ENCODE measurements at places on chromosomes 4 and X.

GRCh38 chr4:180636696-180637404 is 1606.4 kb upstream of the TENM3 start:
- H3K36me3 ChIP-seq = no peaks in the 10 kb centered on the region
- H3K4me3 ChIP-seq = no peak overlapping the region
- H3K4me1 ChIP-seq = no peaks in the 10 kb centered on the region
- no peaks in the 10 kb centered on the region for H3K27me3 ChIP-seq
- DNase-seq = no peak
- H3K27ac ChIP-seq = no peak overlapping the region

DNA sequence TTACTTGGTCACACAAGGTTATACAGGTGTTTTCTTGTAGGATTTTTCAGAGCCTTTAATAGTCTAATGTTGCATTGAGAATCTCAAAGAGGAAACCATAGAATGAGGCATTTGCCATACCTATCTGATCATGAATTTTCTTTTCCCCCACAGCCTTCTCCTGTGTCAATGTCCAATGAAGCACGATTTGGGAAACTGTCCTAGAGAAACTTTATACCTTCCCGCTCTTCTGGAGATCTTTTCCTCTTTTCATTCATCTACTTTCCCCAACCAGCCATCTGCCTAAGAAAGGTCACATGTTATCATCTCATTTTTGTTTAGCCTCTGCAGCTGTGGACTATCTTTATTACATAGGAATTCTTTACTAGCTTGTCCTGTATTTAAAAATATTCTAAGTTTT is 19.9 kb downstream of the VSIG4 start:
- no peak overlapping the region for H3K4me3 ChIP-seq
- H3K27me3 ChIP-seq = peaks cover 2% of the 10 kb centered on the region
- no peaks in the 10 kb centered on the region for H3K36me3 ChIP-seq
- DNase-seq = no peak

DNA sequence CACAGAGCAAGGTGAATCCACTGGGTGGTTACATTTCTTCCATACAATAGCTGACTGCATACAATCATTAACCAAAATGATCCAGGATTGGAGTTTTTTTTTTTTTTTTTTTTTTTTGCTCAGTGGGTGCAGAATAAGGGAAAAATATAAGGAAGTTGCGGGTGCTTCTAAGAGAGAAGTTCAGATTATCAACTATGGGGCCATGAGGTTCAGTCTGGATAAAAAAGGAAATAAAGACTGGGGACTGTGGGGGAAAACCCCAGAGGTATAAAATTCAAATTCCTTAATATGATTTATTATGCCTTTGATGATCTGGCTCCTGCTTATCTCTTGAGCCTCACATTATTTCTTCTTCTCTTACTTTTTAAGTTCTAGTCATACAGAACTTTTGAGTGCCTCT is 5.9 kb upstream of the EIF1AX start:
- no peak overlapping the region for H3K4me3 ChIP-seq
- no peaks in the 10 kb centered on the region for H3K36me3 ChIP-seq
- peaks cover 17% of the 10 kb centered on the region for H3K4me1 ChIP-seq
- no peak overlapping the region for H3K27ac ChIP-seq
- no peak for DNase-seq
- H3K27me3 ChIP-seq = no peaks in the 10 kb centered on the region

DNA sequence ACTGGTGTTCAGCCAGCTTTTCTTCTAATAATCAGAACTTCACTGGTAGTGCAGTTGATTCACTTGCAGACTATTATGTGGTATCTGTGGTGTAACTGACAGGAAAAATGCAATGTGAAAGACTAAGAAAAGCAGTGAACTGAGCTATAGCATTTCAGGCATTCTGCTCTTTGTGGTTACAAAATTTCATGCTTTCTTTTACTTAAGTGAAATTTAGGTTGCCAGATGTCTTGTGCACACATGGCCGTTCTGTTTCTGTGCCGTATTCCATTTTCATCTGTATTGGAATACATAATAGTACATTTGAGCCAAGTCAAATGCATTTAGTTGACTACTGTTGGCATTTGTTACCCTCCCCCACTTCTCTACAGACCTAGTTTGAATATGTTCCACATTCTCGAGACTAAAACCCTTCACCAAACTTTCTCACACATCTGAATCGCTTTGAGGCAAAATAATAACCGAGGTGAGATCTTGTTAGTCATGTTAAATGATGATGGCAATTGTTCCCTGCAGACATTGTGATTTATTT is 8.2 kb downstream of the RTL3 start:
- peak; percentile 60 for DNase-seq
- H3K4me3 ChIP-seq = peak overlapping the region; percentile 58
- peak overlapping the region; percentile 54 for H3K27ac ChIP-seq
- no peaks in the 10 kb centered on the region for H3K27me3 ChIP-seq
- H3K36me3 ChIP-seq = no peaks in the 10 kb centered on the region
- H3K4me1 ChIP-seq = peaks cover 52% of the 10 kb centered on the region

- H3K4me3 ChIP-seq = no peak overlapping the region
- DNase-seq = no peak
- H3K4me1 ChIP-seq = no peaks in the 10 kb centered on the region
Observed at GRCh38 chr4:3805026-3805425, 38.8 kb downstream of the ADRA2C start.

- no peak overlapping the region for H3K27ac ChIP-seq
- H3K4me1 ChIP-seq = no peaks in the 10 kb centered on the region
- DNase-seq = no peak
- no peaks in the 10 kb centered on the region for H3K27me3 ChIP-seq
- peaks cover 5% of the 10 kb centered on the region for H3K36me3 ChIP-seq
Observed at GRCh38 chrX:131728295-131729145, 184.6 kb downstream of the OR13H1 start.

- H3K36me3 ChIP-seq = no peaks in the 10 kb centered on the region
- H3K4me1 ChIP-seq = no peaks in the 10 kb centered on the region
- H3K4me3 ChIP-seq = no peak overlapping the region
Observed at GRCh38 chrX:20712811-20713210, 446.1 kb upstream of the RPS6KA3 start.

GRCh38 chr4:40563401-40563800 is 66.3 kb downstream of the RBM47 start:
- H3K4me1 ChIP-seq = peaks cover 43% of the 10 kb centered on the region
- H3K36me3 ChIP-seq = no peaks in the 10 kb centered on the region
- no peak for DNase-seq
- H3K27me3 ChIP-seq = no peaks in the 10 kb centered on the region
- H3K27ac ChIP-seq = peak overlapping the region; percentile 66

- H3K36me3 ChIP-seq = no peaks in the 10 kb centered on the region
- H3K27ac ChIP-seq = no peak overlapping the region
- peaks cover 18% of the 10 kb centered on the region for H3K27me3 ChIP-seq
- H3K4me3 ChIP-seq = no peak overlapping the region
- no peak for DNase-seq
Observed at GRCh38 chr4:169996379-169997240, 29.6 kb downstream of the MFAP3L start.

DNA sequence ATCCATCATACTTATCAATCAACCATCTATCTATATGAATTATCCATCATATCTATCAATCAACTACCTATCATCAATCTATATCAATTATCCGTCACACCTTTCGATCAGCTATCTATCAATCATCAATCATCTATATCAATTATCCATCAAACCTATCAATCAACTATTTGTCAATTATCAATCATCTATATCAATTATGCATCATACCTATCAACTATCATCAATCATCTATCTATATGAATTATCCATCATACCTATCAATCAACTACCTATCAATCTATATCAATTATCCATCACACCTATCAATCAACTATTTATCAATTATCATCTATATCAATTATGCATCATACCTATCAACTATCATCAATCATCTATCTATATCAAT is 70.6 kb upstream of the PPP2R3B start:
- H3K27me3 ChIP-seq = no peaks in the 10 kb centered on the region
- H3K4me1 ChIP-seq = no peaks in the 10 kb centered on the region
- H3K27ac ChIP-seq = no peak overlapping the region
- no peak overlapping the region for H3K4me3 ChIP-seq

DNA sequence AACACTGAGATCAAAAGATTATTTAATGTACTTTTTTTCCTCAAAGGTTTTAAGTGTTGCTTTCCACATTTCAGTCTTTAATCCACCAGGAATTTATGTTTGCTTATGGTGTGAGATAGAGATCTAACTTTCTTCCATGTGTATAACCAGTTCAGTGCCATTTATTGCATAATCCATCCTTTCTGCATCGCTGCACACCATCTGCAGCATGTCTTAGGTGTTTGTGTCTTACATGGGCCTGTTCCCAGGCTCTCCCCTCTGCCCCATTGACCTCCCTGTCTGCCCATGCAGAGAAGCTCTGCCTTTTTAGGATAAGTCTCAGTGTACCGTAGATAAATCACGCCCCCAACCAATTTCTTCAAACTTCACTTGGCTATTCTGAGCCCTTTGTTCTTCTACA is 30.3 kb downstream of the NSDHL start:
- no peaks in the 10 kb centered on the region for H3K36me3 ChIP-seq
- H3K27me3 ChIP-seq = no peaks in the 10 kb centered on the region
- H3K27ac ChIP-seq = no peak overlapping the region
- no peak overlapping the region for H3K4me3 ChIP-seq
- no peak for DNase-seq

- no peak overlapping the region for H3K27ac ChIP-seq
- 0 out of 2 replicates have a peak, but pooled peaks cover 3% of the 10 kb centered on the region for H3K27me3 ChIP-seq
- no peak for DNase-seq
- no peaks in the 10 kb centered on the region for H3K36me3 ChIP-seq
Observed at GRCh38 chr4:148415500-148415899, 26.7 kb downstream of the NR3C2 start.

GRCh38 chr4:134634301-134634700 is 432.7 kb upstream of the PABPC4L start:
- no peak overlapping the region for H3K4me3 ChIP-seq
- no peaks in the 10 kb centered on the region for H3K36me3 ChIP-seq
- no peaks in the 10 kb centered on the region for H3K4me1 ChIP-seq

DNA sequence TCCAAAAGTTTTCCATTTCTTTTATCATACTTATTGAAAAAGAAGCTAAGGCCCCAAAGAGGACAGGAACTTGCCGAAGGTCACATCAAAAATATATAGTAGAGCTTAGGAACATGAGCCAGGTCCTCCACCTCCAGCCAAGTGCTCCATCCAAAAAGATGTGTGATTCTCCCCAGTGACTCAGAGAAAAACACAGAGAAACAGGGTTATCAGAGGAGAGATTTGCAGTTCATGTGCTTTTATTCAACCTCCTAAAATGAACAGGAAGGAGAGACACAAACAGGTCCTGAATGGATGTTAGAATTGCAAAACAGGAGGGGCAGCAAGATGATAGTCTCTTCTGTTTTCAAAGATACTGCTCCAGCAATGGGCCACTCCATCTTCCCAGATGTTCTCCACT is 19.6 kb upstream of the FGF16 start:
- H3K27me3 ChIP-seq = peaks cover 2% of the 10 kb centered on the region
- H3K36me3 ChIP-seq = no peaks in the 10 kb centered on the region
- no peak overlapping the region for H3K27ac ChIP-seq

- no peak for DNase-seq
- H3K27me3 ChIP-seq = no peaks in the 10 kb centered on the region
- H3K27ac ChIP-seq = peak overlapping the region; percentile 36
- no peaks in the 10 kb centered on the region for H3K36me3 ChIP-seq
- peaks cover 57% of the 10 kb centered on the region for H3K4me1 ChIP-seq
Observed at GRCh38 chr4:158778156-158778711, 9.4 kb downstream of the FNIP2 start.
